ENCODE measurements at places on chromosomes 6 and 20. TPM values are rescaled to one million over a fixed set of nuclear protein-coding genes. Genes with fewer than 3 reads are reported as not detected.

Gene STMND1
- total RNA-seq = not detected

Gene SMOC2
- total RNA-seq = 2.9 TPM

Gene NFKBIL1
- 19.9 TPM for total RNA-seq

Gene SLC22A16
- not detected for total RNA-seq

Gene NT5E
- total RNA-seq = 65.3 TPM

Gene SLC35F1
- total RNA-seq = not detected

Gene OSTM1
- total RNA-seq = 35.6 TPM

Gene BCAS1
- total RNA-seq = 0.17 TPM

Gene RAD21L1
- total RNA-seq = not detected

Gene NHSL1
- 16.5 TPM for total RNA-seq
